ENCODE measurements at places on chromosomes 3 and 15.

- DNase-seq: no peak
These were observed 215.7 kb downstream of the TCF12 start for GRCh38 chr15:57134071-57134605.

DNA sequence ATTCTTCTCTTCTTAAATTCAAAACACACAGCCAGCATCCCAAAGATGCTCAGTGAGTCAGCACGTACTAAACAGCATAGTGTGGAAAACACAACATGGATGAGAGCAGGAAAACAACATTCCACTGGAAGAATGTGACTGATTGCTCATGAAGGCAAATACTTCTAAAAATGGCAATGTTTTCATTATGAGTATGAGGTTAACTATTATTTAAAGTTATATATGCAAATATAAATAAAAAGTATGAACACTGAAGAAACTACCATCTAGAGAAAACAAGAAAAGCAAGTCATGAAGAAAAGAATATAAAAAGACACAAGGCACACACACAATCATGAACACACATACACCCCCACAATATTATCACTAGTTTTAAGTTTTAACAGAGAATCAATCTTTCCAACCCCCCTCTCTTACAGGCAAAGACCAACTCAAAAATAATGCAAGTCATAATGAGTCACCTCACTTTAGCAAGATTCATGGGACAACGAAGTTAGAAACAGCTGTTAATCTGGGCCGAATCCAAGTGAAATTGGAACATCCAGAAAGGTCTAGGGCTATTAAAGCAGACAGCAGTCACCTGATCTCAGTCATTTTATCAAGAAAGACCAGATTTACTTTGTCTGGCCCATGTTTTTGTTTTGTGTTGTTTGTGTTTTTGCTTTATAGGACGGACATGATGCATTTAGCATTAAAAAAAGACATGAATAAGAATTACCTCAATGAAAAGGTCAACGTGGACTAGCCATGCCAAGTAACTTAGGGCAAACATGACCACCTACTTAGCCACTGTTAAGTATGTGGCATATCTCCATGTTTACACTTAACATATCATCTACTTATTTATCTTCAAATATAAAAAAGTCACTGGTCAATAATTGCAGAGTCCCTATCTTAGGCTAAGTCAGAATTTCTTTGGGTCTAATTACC, 18.1 kb downstream of the GBE1 start:
- DNase-seq: no peak

GRCh38 chr3:89635137-89635536, 527.7 kb downstream of the EPHA3 start:
- DNase-seq: no peak

GRCh38 chr3:140023616-140024530, 88.9 kb downstream of the CLSTN2 start:
- DNase-seq: no peak

GRCh38 chr3:99485286-99485685, 153.1 kb upstream of the COL8A1 start:
- no peak for DNase-seq

GRCh38 chr15:33377204-33377603, 66.4 kb downstream of the RYR3 start:
- no peak for DNase-seq

GRCh38 chr15:74037171-74038117, 42.9 kb downstream of the PML start:
- no peak for DNase-seq

DNA sequence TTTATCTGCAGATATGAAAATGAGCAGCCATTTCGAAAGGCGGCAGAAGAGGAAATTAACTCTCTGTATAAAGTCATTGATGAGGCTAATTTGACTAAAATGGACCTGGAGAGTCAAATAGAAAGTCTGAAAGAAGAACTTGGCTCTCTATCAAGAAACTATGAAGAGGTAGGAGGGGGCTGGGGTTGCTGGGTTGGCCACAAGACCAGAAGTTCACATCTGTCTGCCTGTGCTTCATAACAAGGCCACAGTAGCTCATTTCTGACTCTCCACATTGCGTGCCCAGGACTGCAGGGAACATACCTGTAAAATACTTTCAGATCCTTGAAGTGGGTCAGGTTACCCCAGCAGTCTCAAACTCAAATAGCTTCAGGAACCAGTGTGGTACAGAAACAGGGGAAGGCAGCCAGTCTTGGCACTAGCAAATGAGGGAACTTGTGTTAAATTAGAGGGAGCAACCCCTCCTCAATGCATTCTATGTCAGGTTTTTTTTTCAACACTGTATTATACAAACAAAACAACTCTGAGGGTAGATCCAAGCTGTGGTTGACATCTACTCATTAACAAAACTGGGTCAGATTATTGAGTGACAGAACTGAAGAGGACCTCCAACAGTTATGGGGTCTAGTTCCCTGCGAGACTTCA, 48.7 kb downstream of the BFSP2 start:
- DNase-seq: no peak

DNA sequence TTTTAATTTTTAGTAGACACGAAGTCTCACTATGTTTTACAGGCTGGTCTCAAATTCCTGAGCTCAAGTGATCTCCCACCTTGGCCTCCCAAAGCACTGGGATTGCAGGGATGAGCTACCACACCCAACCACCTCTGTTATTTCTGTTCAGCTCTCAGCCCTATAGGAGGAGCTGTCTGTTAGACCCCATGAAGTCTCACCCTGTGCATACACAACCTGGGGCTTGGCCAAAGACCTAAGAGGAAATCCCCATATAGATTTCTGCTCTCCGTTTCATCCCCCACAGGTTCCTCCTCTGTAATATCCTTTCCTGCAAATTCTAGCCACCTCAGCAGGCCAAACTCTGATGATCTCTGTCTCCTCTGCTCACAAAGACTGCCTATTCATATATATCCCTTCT, 56.6 kb upstream of the CTDSPL2 start:
- DNase-seq: no peak

DNA sequence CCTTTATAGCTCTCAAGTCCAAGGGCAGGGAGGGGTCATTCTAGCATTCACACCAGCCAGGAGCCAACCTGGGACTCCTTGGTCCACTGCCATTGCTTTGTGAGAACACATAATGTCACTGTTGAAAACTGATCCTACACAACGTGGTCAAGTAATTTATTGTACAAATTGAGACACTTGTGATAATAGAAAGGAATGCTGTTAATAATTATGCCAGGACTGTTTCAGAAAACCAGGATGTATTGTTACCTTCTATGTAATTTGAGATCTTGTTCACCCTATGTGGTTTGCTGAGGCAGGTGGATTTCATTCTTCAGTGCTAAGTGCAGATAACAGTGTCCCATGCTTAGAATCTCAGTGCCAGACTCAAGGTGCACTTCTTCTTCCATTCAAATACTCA, 33.3 kb downstream of the TMCO5A start:
- DNase-seq: no peak

- no peak for DNase-seq
These were observed 24.8 kb downstream of the SERP1 start for GRCh38 chr3:150521463-150521862.

DNA sequence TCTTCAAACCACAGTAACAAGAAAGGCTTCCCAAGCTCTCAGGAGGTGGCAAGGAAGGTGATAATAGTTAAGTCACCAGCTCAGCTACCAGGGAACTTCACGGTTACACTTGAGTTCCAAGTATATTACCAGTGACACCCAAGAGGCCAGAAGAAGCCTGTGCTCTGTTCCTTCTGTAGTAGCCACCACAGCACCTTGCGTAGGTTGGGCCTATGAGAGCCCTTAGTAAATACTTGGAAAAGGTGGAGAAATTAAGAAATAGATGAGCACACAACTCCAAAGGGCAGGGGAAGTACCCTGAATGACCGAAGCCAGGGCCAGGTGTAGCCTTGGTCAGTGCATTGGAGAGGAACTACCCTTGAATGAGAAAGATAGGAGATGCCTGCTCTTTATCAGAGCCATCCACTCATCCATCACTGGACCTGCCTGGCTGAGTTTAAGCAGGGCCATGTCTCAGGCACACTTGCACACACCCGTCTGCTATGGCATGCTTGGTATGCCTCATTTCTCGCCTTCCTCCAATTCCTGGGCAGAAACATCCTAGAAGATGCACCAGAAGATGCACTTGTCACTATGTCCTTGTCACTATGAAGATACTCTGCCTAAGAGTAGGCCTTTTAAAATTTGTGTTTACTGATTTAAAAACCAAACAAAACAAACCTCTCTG, 32.6 kb upstream of the NDUFB4 start:
- no peak for DNase-seq

DNA sequence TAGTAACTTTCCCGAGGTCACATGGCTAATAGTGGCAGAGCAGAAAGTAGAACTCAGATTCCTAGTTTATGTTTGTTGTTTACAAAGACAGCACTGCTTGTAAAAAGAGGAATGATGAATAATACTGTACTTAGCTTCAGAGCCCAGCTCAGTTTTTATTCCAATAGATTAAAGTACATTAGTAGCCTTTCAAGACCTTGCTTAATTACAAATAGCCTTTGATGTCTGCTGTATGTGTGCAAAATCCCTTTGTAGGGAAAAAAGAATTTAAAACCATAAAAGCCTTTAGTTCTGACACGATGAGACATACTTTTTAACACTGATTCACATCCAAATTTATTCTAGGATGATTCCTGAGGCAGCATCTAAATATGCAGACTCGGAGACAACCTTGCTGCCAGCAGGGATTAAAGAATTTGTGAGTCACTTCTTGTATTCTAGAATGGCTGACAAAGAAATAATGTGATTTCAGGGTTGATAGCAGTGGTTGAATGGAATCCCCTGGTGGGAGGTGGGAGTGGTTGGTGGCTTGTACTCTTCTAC, 324.2 kb upstream of the TGFBR2 start:
- no peak for DNase-seq

DNA sequence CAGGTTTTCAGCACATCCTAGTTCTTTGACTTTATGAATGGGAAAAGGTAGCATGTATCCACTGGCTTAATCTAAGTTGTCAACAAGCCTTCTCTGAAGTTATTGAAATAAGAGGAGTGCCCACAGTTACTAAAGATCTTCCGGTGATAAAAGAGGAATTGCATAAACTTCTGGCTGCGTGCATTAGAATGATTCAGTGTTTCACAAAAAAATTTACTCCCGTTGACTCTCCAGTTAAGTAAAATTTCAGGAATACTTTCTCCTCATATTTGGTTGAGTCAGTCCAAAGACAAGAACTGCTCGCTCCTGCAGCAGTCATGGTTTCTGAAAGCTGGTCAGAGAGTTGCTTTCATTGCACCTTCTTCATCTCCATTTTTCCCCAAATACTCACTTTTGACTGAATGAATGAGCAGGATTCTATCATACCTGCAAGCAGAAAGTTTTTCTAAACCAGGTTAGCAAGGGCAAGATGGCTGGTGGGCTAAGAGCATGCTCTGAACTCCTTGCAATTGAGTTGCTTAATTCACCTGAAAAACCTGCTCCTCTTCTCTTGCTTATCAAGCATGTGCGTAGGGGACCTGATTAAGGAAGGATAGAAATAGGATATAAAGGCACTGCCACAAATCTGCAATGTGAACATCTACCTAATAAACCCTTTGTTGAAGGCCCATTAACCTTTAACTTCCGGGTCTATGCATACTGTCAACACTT, 64.2 kb upstream of the TIMP4 start:
- no peak for DNase-seq

DNA sequence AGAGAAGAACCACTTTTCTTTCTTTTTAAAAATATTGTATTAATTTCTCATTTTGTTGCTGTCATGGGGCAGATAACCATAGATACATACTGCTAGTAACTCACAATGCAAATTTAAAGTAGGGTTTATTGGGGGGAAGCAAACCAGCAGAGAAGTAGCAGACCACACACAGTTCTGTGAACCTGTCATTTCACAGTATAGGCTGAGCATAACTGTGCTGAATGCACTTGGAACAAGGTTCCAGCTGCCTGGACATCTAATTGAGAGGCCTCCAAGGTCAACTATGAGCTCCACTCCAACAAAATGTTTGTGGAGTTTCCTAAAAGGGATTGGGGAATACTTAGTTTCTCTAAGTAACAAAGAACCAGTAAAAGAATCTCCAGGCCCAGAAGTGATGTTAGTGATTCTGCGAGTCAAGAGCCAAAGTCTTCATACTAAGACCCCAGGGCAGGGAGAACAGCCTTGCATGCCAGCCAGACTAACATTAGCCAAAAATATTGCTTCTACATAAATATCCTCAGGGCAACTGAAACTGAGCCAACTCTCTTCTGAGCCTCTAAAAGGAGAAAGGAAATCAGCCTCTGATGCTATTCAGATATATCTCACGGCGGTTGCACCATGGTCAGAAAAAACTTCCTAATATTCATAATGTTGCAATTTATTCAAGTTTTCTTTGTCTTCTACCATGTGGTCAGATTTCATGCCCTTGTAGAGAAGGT, 856.4 kb upstream of the ALCAM start:
- no peak for DNase-seq

DNA sequence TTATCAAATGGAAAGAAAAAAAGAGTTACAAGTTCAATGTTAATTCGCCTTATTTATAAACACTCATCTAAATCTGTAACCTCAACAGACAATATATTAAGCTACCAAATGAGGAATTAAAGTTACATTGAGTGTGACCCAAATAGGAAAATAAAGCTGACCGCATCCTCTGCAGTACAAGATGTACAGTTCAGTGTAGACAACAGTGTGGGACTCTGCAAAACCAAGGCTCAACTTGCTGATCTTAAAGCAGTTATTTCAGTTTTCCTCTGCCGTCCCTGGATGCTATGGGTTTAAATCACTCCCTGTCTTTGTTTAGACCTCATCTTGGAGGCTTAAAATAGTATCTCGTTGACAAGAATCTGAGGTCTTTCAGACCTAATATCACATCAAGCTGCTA, 458.8 kb downstream of the MECOM start:
- no peak for DNase-seq

GRCh38 chr3:14405360-14406238, 3.2 kb downstream of the SLC6A6 start:
- no peak for DNase-seq

GRCh38 chr3:139318431-139318816, 25.4 kb upstream of the MRPS22 start:
- DNase-seq: no peak

- DNase-seq: no peak
These were observed 504.0 kb downstream of the SHQ1 start for GRCh38 chr3:72344236-72344635.

- no peak for DNase-seq
These were observed 265.7 kb downstream of the UACA start for GRCh38 chr15:70497661-70498060.

DNA sequence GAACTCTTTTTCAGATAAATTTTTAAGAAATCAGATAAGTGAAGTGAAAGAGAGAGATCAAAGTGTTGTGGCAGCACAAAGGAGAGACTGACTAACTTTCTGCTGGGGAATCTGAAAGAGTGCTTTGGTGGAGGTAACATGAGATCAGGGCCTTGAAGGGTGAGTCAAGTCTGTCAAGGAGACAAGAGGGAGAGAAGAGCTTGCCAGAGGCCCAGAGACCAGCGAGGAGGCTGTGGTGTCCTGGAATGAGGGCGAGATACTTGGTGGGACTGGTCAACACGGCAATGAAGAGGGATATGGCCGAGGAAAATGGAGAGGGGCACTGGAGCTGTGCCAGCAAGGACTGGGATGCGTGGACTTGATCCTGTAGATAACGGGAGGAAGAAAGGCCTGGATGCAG, 4.6 kb downstream of the TADA3 start:
- DNase-seq: no peak

All from T-helper 2 cell (primary cell).